ENCODE measurements at places on chromosomes 4 and X.

DNA sequence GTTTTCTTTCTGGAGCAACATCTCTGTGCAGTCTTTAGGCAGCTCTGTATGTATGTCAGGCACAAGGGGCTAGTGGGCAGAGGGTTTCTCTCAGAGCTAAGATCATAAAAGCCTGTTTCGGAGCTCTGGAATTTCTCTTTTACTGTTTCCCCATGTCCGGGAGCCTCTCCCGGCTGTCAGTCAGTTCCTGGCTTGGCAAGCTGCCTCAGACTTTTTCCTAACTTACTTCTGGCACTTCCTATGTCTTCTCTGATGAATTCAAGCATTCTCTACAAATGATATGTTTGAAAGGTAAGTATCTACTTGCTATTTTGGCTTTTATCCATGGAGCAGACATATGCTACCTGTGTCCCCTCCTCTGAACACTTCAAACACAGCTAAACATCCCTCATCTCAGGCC is 129.3 kb upstream of the PGRMC2 start:
- no peak for DNase-seq

GRCh38 chrX:115459883-115460880 is 100.8 kb upstream of the PLS3 start:
- DNase-seq: no peak

DNA sequence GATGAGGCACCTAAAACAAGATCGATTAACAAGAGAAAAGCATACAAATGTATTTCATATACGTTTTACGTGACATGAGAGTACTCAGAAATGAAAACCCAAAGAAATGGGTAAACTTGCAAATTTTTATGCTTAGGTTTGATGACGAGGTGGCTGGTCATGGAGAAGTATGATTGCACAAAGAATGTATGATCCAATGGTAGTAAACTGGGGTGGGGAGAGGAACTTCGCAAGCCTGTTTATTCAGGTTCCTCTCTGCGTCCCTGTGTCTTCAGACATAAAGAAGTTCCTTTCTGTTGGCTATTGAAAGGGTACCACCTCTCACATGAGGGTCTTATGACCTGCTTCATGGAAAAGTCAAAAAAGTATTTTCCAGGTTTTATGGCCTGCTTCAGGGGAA is 309.2 kb downstream of the BCOR start:
- DNase-seq: no peak

DNA sequence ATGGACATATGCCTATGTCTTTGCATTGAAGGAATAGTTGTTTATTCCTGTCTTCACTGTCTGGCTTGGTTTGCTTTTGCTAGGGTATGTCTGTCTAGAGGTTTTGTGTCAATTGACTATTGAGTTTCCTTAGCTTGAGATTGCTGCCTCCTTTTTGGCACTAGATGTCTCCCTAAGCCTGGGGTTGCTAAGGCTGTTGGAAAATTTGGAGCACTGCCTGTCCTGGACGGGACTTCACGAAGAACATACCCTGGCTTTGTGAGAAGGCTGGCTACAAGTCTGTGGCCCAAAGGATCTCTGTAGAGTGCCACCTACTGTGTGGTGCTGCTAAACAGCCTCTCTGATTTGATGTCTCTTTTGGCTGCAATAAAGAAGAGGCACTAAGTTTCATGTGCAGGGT is 183.8 kb upstream of the NUDT10 start:
- no peak for DNase-seq

GRCh38 chr4:122588453-122589238 is 32.2 kb downstream of the IL21 start:
- DNase-seq: no peak

DNA sequence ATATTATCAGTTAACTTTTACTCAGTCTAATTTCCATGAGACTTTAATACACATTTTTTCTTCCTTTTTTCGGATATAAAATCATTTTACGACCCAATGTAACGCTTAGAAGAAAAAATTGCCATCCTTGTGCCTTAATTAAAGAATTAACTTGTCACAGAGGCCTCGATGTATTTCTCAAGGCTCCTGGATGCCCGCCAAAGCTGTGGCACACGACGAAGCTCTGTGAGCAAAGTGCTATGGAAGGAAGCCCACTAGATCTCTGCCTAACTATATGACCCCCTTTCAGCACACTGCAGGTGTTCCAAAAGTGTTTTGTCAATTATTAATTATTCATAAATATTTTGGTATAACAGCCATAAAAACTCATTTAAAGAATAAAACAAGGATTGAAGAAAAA is 54.4 kb downstream of the TAPT1 start:
- no peak for DNase-seq

GRCh38 chrX:13763489-13763888 is 28.9 kb downstream of the OFD1 start:
- no peak for DNase-seq

- DNase-seq: no peak
These were observed 171.1 kb upstream of the CXCL13 start for GRCh38 chr4:77434299-77435092.

DNA sequence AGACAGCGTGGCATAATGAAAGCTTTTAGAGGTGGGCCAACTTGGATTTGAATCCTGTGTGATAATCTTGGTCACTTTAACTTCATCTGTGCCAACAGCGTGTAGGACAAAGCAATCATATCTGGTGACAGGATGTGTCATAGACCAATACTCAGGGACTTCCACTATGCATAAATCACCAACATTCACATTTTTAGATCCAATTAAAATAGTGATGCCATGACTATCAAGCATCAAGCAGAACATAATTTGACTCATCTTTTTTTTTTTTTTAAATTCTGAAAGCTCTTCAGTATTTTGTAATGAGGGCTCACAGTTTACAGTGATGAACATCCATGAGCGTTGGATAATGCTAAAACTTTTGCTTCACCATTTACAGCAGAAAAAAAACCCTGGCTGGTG is 27.3 kb upstream of the RAPGEF2 start:
- no peak for DNase-seq

- DNase-seq: no peak
These were observed 156.8 kb upstream of the STS start for GRCh38 chrX:6990552-6991193.

DNA sequence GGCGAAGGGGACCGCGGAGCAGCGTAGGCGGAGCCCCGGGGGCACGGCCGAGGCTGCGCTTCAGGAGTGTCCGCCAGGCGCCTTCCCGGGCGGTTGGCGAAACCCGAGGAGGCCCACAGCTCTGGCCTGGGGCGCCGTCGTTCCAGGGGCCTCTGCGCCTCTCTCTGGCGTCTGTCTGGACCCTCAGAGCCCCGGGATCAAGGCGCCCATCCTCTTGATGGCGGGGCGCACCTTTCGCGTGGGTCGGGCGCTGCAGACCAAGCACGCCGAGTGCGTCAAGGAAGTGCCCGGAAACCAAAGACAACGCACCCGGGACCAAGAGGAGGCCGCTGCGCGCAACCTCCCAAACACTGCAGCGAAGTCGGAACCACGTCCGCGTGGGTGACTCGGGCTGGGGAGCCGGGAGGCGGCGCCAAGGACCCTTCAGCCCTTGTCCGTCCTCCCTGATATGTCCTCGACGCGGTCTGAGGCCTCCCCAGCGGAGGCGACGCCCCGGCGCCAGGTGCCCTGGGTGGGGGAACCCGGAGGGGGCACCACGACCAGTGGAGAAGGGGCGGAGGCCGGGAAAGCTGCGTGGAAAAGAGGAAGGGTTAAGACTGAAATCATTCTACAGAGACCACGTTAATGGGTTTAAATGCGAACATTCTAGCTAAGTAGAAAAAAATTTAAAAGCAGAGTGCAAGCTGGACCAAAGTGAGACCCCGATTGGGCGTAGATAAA is 9.9 kb downstream of the HMX1 start:
- DNase-seq: no peak
